Lung (tissue), 17 donors: ENCODE measurements at places on chromosomes 1 and 21. TPM values are rescaled to one million over a fixed set of nuclear protein-coding genes. Genes with fewer than 3 reads are reported as not detected.

The CD164L2 gene
- 19.8 TPM for total RNA-seq

DNA sequence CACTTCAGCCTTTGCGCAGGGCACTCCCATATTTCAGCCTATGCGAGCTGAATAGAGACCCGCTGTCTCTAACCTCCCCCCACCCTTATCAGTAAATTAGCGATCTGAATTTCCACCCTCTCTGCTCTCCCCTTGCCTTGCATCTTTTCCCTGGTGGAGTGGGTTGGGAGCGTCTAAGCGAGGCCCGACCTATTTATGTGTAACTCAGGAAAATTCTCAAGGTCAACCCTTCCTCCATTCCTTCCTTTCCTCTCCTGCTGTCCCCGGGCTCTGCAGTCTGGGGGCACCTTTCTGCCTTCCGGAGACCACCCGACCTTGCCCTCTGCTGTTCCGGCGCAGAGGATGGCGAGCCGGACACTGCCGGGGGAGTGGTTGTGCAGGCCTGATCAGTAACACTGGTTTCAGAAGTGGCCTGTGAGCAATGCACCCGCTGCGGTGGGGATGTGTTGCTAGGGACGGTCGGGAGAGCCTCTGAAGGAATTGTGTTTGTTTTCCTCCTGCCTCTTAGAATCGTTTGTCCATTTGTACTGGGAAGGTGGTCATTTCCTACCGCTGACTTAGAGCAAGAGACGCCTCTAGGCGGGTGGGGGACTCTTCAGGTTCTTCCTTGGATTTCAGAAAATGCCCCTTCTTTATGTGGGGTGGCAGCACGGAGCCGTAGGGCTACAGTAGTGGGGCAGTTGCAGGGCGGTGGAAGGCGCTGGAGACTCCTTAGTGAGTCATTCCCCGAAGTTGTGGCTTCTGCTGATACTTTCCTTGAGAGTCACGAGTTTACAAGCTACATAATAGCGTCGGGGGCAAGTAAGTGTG is 513 bp downstream of the MGST3 start:
- DNase-seq, result peak; percentile 52

DNA sequence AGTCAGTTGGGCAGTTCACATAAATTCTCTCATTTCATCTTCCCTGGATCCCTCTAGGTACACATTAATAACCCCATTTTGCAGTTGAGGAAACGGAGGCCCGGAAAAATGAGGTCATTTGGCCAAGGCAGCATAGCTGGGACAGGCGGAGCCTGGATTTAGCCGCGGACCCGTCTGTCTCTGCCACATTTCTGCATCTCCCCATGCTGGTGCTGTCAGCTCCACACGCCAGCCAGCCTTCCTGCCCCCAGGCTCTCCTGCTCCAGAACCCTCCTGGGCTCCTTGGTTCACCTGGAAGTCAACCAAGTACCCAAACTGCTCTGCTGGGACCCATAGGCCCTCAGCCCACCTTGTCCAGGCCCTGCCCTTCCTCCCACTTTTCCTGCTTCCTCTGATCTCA is 7.6 kb downstream of the FOXO6 start:
- no peak for DNase-seq

DNA sequence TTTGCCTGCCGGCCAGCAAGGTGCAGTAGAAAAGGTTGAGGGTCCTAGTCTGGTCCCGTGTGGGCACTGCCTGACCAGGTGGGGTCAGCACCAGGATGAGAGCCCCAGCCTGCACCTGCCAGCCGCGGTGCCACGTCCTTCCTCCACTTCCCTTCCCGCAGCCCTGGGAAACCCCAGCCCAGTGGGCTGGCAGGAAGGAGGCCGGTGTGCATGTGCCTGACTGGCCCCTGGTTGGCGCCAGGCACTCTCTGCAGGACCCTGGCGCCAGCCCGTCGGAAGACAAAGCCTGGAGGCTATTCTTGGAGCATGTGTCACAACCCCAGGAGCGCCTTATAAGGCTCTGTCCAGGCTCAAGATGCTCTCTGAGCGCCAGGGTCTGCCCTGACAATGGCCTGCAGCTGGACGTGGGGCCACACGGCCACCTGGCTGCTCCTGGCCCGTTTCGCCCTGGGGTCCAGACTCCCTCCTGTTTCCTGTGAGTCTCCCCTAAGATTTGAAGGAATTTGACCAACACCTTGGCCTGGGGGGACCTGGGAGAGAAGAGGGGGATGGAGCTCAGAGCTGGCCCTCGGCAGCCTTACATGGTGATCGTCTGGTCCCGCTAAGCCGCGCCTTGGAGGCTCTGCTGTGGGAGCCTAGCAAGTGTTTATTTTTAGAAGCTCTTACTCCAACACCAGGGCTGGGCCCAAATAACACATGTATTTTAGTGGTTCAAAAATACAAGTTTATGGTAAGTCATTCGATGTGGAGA is 31.9 kb upstream of the POFUT2 start:
- no peak for DNase-seq

DNA sequence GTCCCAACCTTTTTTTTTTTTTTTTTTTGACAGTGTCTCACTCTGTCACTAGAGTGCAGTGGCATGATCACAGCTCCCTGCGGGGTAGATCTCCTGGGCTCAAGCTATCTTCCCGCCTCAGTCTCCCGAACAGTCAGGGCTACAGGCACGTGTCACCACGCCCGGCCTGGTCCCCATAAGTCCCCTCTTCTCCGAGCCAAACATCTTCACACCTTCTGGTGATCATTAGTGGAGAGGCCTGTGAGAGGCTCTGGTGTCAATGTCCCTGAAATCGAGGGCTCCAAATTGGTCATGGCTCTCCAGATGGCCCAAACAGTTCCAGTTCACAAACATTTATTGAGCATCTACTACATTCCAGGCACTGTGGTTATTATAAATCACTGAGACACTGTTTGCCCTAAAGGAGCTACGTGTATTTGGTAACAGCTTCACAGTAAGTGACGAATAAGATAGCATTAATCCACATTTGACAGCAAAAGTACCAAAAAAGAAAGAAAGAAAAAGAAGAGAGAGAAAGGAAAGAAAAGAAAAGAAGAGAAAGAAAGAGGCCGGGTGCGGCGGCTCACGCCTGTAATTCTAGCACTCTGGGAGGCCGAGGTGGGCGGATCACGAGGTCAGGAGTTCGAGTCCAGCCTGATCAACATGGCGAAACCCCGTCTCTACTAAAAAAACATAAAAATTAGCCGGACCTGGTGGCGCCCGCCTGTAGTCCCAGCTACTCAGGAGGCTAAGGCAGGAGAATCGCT is 867 bp upstream of the TIMM17A start:
- peak; percentile 5 for DNase-seq

- no peak for DNase-seq
Observed at GRCh38 chr1:155389826-155390225, 69.1 kb downstream of the RUSC1 start.

DNA sequence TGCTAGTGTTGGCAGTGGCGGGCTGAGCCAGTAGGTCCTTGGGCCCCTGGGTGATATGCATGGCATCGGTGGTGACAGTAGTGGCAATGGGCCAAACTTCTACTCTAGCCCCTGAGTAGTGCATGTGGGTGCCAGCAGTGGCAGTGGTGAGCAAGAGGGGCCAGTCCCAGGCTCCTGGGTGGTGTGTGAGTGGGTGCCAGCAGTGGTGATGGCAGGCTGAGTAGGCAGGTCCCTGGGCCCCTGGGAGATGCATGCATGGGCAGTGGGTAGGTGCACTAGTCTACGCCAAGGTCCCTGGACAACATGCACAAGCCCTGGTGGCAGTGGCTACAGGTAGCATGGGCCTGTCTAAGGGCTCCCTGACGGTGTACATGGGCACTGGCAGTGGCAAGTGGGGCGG is 24.6 kb upstream of the TTC22 start:
- DNase-seq, result no peak

DNA sequence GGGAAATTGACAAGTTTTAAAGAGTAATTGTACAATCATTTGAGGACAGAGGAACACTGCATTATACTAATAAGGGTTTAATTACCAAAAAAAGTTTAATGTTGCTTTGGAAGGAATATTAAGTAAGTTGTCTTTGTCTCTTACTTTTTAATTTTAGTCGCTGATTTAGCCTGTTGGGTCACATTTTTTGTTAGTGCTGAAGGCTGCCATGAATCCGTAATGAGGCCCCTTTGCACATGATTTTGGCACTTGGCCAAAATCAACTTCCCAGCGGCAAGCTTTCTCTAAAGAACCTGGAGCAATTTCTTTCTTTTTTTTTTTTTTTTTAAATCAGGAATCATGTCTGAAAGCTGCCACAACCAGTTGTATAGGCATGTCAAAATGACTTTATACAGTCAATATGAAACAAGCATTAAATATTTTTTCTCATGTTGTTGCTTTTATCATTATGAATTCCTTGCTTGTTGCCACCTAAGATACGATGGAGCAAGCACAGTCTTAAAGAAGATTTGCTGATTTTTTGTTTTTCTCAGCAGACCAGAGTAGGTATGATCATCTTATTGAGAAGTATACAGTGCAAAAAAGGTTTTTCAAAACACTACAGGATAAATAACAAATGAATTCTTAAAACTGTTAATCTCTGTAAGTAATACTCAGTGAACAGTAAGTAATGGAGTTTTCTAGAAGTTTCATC is 690.4 kb downstream of the USP25 start:
- peak; percentile 83 for DNase-seq
